ENCODE measurements at places on chromosomes 7 and 10.

DNA sequence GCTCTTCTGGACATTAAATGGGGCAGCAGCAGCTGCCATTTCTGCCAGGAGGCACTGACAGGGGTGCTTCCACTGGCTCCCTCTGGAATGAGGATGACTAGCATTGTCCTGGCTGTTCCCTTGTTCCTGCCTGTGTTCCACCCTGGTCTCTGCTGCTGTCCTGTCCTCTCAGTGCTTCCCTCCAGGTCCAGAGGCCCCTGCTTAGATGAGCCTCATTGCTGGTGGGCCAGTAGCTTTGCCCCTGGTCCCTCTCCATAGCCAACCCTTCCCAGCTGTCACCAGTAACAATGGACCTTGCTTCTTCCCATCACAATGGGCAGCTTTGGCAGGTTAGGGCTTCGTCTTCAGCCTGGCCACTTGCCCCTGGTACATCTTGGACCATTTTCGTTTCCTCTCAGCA is 561.1 kb downstream of the TCERG1L start:
- no peak for DNase-seq

DNA sequence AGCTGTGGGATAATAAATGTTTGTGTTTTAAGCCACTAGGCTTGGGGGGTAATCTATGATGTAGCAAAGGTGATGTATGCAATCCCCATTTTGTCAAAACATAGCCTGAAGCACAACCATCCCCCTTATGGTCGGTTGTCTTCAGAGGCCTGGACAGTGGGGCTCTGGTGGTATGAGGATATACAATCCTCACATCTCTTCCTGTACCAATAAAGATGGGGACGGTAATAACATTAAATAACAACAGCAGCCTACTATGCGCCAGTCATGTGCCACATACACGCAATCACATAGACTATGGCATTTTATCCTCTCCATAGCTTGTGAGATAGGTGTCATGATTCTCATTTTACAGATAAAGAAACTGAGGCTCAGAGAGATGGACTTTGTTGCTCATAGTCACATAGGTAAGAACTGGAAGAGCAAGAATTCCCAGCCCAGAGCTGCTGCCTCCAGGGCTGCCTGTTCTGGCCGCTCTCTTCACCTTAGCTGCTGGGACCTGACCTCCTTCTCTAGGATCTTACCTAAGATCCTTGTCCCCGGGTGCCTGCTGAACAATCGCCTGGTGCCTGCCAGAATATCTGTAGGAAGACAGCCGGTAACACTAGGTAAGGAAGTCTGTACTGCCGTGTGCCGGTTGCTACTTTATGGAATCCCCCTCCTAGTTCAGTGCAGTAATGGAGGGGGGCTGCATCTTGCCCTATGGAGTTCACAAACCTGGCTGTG is 108.6 kb downstream of the ARHGAP22 start:
- no peak for DNase-seq

DNA sequence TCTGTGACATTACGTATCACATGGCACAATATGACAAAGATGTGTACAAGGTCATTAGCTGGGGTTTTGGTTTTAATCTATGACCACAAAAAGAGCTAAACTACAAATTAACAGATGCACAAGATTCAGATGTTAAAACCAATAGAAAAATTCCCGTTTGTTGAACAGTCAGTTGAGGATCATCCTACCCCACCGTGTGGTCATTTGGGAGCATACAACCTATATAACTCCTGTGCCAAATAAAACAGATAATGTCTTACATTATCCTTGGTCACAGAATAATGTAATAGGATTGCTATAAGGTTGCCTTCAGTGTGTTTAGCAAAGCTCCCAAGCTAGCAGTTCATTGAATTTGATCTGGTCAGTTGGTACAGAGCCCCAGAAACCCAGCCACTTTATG is 28.2 kb downstream of the ASNS start:
- no peak for DNase-seq

- no peak for DNase-seq
Measured at GRCh38 chr10:48798481-48799254, 114.0 kb downstream of the WDFY4 start.

DNA sequence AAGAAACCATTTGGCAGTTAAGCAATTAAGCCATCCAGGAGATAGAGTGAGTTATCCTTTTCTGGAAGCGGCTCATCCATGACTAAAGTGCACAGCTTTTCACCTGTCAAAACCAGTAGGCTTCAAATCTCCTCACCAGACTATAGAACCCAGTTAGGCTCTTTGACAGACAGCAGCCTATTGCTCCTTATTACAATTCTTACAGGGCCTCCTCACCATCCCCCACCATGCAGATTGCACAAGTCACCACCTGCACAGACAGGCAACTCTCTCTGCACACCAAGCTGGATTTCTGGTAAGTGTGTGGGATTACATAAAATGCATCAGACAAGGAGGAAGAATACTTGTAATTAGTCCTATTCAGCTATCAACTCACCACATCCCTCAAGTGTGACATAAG is 301.6 kb downstream of the SNX13 start:
- no peak for DNase-seq

DNA sequence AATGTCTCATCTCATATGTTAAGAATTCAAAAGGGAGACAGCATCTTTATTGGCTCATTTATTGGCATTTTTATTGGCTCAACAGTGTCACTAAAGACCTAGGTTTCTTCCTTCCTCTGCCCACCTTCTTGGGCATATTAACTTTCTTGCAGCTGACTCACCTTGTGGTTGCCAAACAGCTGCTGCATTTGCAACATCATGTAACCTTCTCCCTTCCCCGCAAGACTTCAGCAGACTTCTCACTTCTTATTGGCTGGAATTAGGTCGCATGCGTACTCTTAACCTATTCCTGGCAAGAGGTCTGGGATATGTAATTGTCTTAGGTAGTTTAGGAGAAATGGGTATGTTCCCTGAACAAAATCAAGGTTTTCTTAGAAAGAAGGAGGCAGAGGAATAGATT is 263.2 kb downstream of the POU6F2 start:
- no peak for DNase-seq

DNA sequence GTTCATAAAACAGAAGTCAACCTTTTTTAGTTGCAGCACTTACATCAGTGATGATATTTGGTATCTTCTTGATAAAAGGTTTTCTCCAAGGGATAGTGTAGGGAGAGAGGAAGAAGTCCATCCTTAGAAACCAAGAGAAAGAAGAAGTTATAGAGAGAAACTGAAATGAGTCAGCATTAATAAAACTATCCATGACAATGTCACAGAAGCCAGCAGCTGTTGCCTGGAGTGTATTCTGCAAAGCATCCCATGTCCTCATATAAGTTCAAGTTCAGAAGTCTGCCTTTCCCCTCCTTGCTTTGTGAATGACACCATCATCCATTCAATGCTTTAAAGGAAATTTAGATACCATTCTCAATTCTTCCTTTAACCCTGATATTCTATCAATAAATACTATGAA is 14.4 kb upstream of the COL1A2 start:
- DNase-seq, result no peak

DNA sequence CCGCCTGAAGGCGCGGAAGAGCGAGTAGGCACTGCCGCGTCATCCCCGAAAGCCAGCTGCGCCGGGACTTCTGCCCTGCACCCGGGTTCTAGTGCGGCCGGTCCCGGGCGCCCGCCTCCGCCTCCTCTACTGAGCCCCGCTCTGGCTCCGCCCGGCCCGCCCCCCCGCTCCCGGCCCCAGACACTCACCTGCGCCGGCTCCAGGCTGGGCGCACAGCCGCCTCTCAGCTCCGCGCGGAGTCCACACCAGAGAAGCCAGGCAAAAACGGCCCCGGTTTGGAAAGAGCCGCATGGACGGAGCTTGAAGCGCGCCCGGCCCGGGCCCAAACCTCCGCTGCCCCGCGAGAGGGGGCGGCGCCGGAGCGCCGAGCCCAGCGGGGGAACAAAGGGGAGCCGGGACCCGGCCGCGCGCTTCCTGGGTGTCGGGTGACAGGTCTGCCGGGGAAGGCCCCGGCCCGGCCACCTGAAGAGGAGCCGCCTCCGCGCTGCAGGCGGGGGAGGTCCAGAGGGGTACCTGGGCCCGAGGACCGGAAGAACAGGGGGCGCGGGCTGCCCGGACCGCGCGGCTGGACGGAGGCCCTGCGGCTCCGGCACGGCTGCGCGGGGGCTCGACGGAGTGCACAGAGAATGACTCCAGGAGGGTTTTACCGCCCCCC is 168.2 kb downstream of the NRF1 start:
- no peak for DNase-seq

- no peak for DNase-seq
Measured at GRCh38 chr10:110918269-110918642, 724 bp downstream of the BBIP1 start.

DNA sequence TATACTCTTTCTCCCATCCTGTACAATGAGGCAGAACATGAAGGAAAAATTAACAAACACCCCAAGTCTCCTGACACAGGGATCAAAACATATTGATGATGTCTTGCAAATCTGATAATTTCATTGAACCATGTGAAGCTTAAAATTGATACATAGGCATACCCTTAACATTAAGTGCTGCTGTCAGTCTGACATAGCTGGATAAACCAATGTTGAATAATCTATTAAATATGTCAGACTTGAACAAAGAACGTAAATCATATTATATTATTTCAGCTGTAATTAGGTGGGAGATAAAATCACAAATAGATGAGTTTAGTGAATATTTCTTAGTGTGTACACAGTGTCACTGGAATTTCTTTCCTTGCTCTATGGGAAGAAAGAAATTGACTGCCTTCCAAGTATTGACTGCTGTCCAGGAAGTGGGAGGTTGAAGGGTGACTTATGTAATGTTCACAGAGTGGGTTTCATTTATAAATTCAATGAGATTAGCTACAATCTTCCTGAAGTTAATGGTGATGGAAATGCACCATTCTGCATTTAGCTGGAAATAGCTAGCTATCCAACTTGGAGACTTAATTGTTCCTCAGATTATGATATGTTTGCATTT is 170.8 kb downstream of the AUTS2 start:
- no peak for DNase-seq

DNA sequence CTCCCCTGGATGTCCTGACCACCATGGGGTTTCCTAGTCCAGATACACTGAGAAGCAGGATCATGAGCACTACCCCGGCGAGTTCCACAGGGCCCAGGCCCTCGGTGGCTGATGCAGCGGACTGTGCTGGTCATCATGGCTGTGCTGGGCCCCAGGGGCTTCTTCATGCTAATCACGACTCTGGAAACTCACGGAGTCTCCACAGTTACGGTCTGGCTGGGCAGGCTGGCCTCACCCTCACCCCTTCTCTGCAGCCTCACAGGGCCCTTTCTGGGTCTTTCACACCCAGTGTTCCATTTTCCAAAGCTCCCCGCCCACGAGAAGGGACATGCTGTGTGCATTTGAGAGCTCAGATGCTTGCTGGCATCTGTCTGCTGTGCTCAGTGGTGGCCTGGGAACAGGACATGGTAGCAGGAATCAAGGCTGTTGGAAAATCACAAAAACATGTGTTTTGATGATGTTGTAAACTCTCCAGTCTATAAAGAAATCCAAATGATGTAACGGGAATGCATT is 119.0 kb downstream of the PTPN20 start:
- no peak for DNase-seq

DNA sequence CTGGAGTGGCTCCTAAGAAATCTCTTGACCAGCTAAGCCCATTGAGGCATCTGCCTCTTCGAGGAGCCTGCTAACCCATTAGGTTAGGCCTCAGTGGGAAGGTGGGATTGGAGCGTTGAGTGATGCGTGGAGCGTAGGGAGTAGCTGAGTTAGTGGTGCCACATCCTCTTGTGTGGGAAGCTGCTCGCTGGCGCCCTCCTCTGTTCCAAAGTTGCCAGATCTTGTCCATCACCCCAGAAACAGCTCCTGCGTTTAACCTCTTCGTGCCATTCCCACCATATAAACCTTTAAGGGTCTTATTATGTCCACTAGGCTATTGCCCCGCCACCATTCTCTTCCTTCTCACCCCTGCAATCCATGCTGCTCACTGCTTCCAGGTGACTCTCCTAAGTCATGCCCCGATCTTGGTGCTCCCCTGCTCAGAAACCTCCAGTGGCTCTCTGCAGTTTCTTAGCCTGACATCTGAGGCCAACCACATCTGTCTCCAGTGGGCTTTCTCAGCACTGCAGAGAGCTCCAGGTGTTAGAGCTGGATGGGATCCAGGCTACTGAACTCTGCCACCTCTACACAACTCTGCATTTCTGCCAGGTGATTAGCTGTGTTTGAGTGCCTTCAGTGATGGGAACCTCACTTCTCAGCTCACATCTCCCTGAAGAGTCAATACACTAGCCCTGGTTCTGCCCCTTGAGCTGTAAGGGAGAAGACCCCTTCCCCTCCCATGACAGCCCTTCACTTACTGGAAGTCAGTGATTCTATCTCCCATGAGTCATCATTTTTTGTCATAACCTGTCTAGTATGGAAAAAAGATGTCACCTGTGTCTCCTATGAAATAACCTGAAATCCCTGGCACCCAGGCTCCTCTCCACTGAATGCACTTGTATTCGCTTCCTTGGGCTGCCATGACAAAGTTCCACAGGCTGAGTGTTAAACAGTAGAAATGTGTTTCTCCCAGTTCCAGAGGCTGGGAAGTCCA is 65.0 kb upstream of the FGFR2 start:
- no peak for DNase-seq

DNA sequence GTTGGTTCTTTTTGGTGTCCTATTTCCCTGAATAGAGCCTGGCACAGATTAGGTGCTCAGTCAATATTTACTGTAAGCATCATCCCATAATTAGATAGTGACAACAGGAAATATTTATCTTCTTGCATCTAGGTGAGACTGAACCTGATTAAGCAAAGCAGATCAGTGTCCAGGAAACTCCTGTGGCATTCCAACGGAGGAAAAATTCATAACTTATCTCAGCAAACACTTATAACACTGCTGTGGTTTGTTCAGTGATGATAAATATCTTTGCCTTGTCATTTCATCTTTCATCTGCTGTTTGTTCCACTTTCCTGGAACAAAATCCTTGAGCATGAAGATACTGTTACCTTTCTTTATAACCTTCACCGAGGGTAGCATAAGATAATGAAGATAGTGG is 1160.3 kb upstream of the AUTS2 start:
- no peak for DNase-seq

GRCh38 chr7:15834446-15834845 is 148.0 kb upstream of the MEOX2 start:
- DNase-seq, result no peak

GRCh38 chr7:69588773-69589172 is 9.5 kb upstream of the AUTS2 start:
- DNase-seq, result no peak

GRCh38 chr7:28075674-28076358 is 104.8 kb downstream of the JAZF1 start:
- DNase-seq, result no peak

DNA sequence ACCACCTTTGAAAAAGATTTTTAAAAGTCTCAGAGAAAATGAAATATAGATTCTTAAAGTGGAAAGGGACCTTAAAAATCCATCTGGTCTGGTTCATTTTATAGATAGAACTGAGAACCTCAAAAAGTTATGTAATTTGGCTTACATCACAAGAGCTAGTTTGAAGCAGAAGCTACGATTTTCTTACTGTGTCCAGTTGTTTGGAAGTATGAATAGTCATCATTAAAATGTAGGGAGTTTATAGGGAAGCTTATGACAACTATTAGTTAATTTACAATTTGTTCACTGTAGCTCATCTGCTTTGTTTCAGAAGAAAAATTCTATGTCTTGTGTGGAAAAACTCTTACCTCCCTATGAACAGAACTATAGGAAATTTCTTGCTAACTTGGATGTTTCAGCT is 26.9 kb downstream of the ZEB1 start:
- no peak for DNase-seq

GRCh38 chr10:115831016-115831415 is 442.0 kb downstream of the GFRA1 start:
- no peak for DNase-seq

- no peak for DNase-seq
Measured at GRCh38 chr7:158805414-158805813, 23.9 kb downstream of the ESYT2 start.

GRCh38 chr7:70773406-70773805 is 358.5 kb upstream of the GALNT17 start:
- no peak for DNase-seq

- DNase-seq, result no peak
Measured at GRCh38 chr10:52276163-52276562, 37.9 kb upstream of the DKK1 start.

All from stimulated activated CD8-positive, alpha-beta memory T cell treated with anti-CD3 and anti-CD28 coated beads, Interleukin-15, amount 100 ng/mL, for 24 hours (primary cell).